ENCODE measurements at places on chromosomes 3 and 15. TPM values are rescaled to one million over a fixed set of nuclear protein-coding genes. Genes with fewer than 3 reads are reported as not detected.

DNA sequence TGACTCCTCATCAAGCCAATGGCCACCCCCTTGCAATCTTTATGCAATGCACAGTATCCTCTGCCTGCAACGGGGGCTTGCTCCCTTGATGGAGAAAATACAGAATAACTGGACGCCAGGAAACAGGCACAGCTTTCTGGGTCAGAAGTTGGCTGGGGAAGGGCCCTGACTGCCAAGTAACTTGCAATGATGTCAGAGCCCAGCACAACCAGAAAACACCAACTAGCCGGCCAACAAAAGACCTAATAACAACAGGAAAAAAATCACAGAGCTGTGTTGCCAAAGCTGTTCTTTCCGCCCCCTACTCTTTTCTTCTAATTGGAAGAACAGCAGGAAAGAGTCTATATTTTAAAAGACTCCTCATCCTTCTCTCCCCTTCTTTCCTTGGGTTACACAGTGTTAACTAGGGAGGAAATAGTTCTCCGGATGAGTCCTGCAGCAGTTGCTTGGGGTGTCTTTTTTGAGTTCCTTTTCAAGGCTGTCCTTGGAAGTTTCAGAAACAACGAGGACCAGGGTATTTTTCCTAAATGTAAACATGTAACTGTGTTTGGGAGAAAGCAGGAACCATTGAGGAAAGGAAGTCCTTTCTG is 1.4 kb upstream of the SEMA6D start:
- DNase-seq, result no peak

- DNase-seq, result no peak
Observed at GRCh38 chr3:156024904-156025533, 95.4 kb upstream of the KCNAB1 start.

DNA sequence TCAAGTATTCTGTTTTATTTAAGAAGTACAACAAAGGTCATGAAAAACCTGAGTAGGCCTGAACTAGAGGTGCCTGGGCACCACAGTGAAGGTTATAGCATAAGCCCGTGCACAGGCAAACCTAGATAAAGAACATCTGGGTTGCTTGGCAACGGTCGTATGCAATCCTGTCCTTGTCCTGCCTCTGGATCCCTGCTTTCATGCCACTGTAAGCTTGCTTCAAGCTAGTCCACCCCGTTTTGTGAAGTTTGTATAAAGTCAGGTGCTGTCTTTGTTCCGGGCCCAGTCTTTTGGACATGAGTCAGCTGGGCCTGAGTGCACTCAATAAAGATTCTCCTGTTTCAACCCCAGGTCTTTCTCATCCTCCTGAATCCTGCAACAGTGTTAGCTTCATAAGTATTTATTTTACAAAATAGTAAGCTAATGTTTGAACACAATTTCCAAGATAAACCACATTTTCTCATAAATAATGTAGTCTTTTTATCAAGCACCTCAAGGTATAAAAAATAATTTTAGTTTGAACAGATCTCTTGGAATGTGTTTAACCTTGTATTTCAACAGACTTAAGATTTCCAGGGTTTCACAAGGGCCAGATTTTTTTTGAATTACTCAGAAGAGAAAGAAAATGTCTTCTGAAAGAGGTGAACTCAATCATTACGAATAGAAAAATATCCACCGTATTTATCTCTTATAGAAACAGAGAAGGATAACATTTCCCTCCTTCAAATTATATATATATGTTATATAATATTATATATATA is 14.3 kb upstream of the SLC9C1 start:
- no peak for DNase-seq

- no peak for DNase-seq
Observed at GRCh38 chr3:186854146-186854545, 11.6 kb downstream of the ADIPOQ start.

- DNase-seq, result no peak
Observed at GRCh38 chr3:184636741-184637316, 75.0 kb downstream of the MAGEF1 start.

DNA sequence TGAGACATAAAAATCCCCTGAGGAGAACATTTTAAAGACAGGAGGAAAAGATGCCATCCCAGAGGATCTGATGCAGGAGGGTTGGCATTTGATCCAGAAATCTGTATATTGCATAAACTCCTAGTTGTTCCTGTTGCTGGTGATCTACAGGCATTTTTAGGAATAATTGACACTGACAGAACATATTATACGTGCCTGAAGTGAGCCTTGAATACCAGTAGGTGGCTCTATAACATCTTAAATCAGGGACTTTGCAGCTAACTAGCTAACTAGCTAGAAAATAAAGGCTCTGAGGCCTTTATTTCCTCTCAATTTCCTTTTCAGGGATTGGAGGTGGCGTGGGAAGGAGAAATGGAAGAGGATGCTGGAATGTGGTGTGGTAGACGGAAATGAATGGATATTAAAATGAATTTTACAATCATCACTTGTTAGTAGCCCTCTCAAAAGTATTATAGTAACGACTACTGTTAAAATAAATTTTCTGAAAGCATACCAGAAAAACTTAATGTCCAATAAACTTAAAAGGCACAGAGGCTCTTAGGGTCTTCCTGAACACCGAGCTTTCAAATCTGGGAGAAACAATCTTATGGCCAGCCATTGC is 73.8 kb upstream of the ZBED2 start:
- DNase-seq, result no peak

GRCh38 chr15:57356636-57357035 is 19.7 kb upstream of the CGNL1 start:
- no peak for DNase-seq

GRCh38 chr15:93762036-93762435 is 469.3 kb upstream of the MCTP2 start:
- no peak for DNase-seq

DNA sequence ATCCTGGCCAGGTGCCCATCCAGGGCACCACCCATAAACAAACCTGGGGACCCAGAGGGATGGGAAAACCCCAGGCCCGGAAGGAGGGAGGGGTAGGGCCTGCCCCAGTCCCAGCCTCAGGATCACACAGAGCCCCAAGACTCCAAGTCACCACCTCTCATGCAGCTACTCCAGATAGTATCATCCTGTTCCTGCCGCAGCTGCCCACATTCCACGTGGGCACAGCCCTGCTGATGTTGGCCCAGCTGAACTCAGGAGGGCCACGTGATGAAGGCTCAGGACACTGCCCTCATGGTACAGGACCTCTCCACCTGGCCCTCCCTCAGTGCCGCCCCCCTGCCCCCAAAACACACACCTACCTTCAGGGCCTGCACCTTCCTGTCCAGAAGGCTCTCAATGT is 69.5 kb downstream of the CACNA2D2 start:
- no peak for DNase-seq

GRCh38 chr3:53046171-53047170 is 598 bp upstream of the SFMBT1 start:
- DNase-seq, result no peak

- DNase-seq, result no peak
Observed at GRCh38 chr3:161822291-161822690, 325.7 kb downstream of the OTOL1 start.

DNA sequence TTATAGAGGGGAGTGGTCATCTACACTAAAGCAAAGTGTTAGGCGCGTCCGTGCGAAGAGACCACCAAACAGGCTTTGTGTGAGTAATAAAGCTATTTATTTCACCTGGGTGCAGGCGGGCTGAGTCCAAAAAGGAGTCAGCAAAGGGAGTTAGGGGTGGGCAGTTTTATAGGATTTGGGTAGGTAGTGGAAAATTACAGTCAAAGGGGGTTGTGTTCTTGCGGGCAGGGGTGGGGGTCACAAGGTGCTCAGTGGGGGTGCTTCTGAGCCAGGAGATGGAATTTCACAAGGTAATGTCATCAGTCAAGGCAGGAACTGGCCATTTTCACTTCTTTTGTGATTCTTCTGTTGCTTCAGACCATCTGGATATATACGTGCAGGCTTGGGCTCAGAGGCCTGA is 47.1 kb downstream of the OIP5 start:
- no peak for DNase-seq

Gene EIF4G1
- 471 TPM for total RNA-seq

Gene TUSC7
- not detected for total RNA-seq

Gene NEK10
- 1.6 TPM for total RNA-seq

Gene ISLR2
- total RNA-seq, result not detected

Gene RTP3
- not detected for total RNA-seq

Gene LSAMP
- 2.4 TPM for total RNA-seq

All from omental fat pad (tissue), 4 donors.